ENCODE measurements at places on chromosomes 1 and 21.

- DNase-seq, result no peak
Observed at GRCh38 chr1:246213502-246213901, 293.6 kb downstream of the SMYD3 start.

- no peak for DNase-seq
Observed at GRCh38 chr1:226711976-226712741, 26.9 kb downstream of the ITPKB start.

GRCh38 chr1:198497326-198498102 is 43.0 kb downstream of the ATP6V1G3 start:
- no peak for DNase-seq

- DNase-seq, result no peak
Observed at GRCh38 chr1:117405042-117405441, 37.8 kb downstream of the MAN1A2 start.

- DNase-seq, result peak; percentile 73
Observed at GRCh38 chr1:92485381-92486250, 1.1 kb downstream of the GFI1 start.

GRCh38 chr1:221069986-221070385 is 190.7 kb downstream of the HLX start:
- DNase-seq, result no peak

DNA sequence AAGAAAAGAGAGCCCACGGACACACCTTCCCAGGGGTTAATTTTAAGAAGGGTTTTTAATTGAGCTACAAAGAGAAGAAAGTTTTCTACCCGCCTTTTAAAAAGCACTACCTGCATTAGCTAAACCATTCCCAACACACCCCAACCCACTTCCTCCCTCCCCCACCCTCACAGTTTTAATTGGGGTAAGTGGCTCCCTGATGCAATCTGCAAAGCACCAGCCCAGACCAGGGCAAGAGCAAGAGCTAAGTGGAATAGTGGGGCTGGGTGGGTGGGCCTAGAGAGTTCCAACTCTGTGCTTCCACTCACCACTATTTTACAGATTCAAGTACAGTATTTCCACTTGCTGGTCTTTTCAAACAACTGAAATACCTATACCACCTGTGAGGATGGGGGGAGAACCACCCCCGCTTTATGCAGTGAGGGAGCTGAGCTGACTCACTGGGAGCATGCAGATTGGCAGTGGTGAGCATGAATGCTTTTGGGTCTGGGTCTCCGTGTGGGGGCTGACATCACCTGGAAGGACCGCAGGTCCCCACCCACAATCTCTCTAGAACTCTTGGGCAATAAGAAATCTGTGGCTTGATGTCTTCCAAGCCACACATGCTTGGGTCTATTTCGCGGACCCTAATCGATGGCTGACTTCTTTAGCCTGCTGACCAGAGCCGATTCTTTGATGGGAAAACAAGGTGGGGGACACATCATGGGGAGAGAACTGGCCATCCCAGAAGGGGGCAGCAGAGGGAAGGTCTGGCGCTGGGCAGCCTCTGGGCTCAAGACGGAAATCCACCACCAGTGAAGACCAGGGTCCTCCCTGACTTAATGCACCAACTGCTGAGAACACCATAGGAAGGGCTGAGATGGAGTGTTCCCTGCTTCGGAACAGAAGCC is 95.5 kb downstream of the SSBP3 start:
- peak; percentile 77 for DNase-seq

DNA sequence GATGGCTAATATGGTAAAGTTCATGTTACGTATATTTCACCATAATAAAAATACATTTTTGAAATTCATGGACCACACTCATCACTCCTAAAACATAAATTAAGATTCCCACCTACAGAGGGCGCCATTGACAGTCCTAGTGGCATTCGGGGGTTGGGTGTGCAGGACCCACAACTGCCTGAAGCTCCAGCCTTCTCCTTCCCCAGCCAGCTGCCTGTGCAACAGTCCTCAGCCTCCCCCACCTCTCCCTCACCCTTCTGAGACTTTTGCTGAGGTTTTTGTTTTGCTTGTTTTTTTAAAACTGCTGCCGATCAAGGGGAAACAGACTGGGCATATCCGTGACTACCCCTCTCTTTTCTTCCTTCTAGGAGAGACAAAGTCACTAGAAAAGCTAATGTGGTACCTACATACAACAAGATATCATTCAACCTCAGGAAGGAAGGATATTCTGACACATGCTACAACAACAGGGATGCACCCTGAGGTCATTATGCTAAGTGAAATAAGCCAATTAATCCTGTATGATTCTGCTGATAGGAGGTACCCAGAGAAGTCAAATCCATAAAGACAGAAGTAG is 9.2 kb upstream of the EVA1C start:
- DNase-seq, result peak; percentile 72

DNA sequence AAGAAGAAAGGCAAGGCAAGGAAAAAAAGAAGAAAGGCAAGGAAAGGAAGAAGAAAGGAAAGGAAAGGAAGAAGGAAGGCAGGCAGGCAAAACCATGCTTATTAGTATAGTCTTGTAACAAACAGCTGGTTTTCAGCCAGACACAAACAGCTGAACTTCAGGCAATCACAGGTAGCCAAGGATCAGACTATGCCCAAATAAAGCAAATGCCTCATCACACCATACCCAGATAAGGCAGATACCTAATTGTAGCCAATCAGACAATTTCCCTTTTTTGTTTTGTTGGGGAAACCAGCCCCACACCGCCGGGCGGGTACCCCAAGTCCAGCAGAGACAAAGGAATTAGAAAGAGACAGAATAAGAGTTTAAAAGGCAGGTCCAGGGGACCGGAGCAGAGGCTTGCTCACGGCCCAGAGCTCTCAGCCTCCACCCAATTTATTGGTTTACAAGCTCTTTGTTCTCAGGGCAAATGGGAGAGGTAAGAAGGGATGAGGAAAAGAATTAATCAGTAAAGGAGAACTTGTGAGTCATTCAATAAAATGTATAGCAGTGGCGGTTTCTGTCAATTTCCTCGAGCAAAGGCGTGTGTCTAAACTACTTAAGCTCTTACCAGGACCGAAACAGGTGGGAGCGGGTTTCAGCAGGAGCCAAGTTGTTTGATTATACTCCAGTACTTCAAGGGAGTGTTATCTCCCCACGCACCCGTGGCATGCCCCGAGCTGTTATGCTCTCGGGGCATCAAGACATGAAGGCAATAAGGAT is 886.8 kb downstream of the KCNT2 start:
- no peak for DNase-seq

DNA sequence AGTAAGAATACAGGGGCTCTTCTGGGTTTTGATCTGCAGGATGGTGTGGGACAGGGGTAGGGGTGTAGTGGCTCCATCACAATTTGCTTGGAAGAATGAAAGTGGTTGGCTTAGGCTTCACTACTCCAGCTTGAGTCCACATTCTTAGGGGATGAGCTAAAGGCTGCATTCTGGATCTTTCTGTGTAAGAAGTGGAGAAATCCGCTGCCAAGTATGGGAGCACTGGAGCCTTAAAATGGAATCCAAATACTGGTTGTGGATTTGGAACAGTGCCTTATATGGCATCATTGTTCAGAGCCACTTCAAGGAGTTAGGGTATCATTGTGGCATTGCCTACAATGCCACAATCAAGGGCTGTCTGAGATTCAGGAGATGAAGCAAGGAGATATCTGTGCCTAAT is 187.1 kb downstream of the LMO4 start:
- no peak for DNase-seq

DNA sequence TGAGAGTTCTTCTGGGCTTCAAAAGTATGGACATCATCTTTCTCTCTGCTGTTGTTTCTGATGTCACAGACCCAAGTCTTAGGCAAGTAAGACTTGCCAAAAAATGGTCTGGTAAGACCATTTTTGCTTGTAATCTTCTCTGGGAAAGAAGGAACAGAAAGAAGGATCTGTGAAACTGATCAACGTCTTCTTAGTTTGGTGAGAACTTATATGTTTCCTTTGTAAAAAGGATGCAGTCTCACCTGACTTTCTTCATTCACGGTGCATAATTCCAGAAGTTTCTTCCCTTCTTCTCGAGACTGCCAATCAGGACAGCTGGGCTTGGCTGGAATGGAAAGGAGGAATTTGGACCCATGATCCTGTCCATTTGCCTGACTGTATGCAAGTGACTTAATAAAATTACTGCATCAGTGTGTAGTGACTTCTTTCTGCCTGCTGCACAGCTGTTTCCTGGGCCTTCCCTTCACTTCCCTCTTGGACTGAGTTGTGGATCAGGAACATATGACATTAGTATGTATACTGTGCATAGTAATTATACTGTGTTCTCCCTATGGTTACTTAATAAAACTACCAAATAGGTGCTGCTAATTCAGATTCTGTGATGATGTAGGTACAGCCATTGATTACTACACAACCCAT is 7.6 kb upstream of the DENND1B start:
- no peak for DNase-seq

DNA sequence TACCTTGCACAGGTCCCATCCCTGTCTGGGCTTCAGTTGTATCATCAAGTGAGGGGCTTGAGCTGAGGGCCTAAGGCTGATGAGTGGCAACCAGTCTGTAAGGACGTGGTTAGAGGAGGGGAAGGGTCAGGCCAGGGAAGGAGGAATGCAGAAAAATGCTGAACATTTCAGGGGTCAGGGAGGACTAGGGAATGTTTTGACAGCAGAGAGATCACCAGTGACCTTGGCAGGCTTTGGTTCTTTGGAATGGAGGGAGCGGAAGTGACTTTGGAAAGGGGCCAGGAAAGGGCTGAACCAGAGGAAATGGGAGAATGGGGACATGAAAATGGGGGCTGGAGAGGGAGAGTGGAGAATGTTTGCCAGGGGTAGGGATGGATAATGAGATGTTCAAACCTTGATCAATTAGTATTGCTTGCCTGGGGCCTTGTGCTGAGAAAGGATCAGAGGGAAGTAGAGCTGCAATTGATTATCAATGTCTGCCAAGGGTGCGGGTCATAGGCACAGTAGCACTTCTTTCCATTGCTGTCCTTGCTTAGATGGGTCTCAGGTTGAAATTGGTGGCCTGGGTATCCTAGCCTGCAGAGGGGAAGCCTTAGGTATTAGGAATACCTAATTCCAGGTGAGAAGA is 7.4 kb downstream of the LDLRAP1 start:
- no peak for DNase-seq

- no peak for DNase-seq
Observed at GRCh38 chr21:36999131-36999898, 7.2 kb upstream of the RIPPLY3 start.

GRCh38 chr1:100736324-100736723 is 16.8 kb downstream of the VCAM1 start:
- no peak for DNase-seq

- no peak for DNase-seq
Observed at GRCh38 chr1:31036749-31037500, 28.6 kb downstream of the PUM1 start.

- no peak for DNase-seq
Observed at GRCh38 chr1:10806966-10807365, 10.5 kb upstream of the CASZ1 start.
